ENCODE measurements at places on chromosomes 2 and 18. TPM values are rescaled to one million over a fixed set of nuclear protein-coding genes. Genes with fewer than 3 reads are reported as not detected.

- peak; percentile 27 for DNase-seq
These were observed 3.6 kb downstream of the ALPI start for GRCh38 chr2:232459419-232460035.

The SPC25 gene
- total RNA-seq, result 13.9 TPM

DNA sequence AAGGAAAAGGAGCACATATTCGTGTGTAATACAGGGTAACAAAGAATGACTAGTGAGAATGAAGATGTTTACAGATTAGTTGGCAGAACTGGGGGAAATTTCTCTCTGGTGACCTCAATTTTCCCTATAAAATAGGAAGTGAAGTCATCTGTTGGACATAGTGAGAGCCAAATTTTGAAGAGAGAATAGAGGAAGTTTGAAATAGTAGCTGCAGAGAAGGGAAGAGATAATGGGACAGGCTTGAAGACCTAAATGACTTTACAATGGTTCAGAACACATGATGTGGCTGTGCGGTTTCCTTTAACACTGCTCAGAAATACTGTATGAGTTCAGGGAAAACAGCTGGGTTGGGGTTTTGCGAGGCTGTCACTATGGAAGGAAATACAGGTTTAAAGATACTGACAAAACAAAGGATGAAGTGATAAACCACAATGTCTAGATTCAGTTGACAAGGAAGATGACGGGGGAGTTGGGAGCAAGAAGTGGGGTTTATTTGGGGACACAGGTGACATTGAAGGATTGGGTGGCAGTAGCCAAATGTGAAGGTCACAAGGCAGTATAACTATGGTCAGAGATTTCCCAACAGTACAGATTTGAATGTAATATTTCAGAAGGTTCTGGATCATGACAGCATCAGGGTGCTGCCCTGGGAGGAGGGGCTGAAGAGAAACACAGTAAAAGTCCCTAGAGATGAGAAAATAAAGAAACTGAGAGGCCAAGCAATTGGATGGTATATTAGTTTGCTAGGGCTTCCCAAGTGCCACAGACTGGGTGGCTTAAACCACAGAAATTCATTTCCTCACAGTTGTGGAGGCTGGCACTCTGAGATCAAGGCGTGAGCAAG is 82.6 kb upstream of the TANK start:
- no peak for DNase-seq

The CCDC148 gene
- 0.07 TPM for total RNA-seq

GRCh38 chr2:189658306-189659212 is 2.7 kb upstream of the ASNSD1 start:
- DNase-seq, result no peak

- no peak for DNase-seq
These were observed 11.8 kb downstream of the COL4A4 start for GRCh38 chr2:227152093-227152766.

The SCYGR3 gene
- not detected for total RNA-seq

- DNase-seq, result no peak
These were observed 233.6 kb upstream of the HS6ST1 start for GRCh38 chr2:128552141-128552805.

DNA sequence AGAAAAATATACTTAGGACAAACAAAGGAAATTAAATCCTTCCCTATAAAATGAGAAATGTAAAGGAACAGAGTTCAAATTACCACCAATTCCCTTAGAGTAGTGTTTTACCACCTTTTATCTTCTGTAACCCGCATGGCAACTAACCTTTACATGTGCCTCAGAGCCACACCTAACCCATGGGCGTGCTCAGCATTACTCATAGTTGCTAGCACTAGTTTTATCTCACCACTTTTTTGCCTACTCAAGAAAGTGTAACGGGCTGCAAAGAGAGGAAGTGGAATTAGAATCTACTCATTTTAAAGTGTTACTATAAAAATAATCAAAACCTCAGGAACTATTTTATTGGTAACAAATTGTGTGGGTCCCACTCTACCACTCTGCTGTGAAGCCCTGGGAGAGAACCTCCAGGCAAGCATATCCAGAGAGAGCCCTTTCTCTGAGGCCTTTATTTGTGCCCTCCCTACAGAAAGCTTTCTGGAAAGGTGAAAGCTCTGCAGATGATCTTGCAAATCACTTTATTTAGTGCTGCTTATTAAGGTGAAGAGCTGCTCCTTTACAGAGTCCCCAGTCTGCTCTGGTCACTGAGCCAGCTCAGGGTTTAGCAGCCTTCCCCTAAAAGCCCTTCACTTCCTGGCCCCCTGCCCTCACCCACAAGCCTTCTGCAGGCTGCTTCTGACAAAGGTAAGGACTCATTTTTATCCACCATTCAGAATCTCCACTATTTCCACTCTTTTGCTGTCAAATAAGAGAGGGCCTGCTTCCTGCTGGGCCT is 98.8 kb downstream of the TRABD2A start:
- no peak for DNase-seq

The MTA3 gene
- total RNA-seq, result 59.6 TPM

DNA sequence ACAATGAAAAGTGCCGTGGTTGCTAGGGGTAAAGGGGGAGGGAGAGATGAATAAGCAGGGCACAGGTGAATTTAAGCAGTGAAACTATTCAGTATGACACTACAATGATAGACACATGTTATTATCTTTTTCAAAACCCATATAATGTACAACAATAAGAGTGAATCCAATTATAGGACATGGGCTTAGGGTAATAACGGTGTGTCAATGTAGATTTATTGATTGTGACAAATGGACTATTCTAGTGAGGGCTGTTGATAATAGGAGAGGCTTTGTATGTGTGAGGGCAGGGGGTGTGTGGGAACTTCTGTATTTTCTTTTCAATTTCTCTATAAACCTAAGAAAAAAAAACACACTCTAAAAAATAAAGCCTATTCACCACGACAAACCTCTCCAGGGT is 223.8 kb downstream of the RIT2 start:
- DNase-seq, result no peak

- DNase-seq, result no peak
These were observed 70.0 kb downstream of the SLC25A12 start for GRCh38 chr2:171824086-171824485.

DNA sequence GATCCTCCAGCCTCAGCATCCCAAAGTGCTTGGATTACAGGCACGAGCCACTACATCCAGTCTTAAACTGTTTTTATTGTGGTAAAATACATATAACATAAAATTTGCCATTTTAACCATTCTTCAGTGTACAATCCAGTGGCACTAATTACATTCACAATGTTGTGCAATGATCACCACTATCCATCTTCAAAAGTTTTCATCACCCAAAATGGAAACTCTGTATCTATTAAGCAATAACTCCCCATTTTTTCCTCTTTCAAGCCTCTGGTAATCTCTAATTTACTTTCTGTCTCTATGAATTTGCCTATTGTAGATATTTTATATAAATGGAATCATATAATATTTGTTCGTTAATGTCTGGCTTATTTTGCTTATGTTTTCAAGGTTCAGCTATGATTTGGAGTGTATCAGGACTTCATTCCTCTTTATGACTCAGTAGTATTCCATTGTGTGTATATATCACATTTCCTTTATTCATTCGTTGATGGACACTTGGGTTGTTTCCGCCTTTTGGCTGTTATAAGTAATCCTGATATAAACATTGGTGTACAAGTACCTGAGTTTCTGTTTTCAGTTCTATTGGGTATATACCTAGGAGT is 71.8 kb downstream of the GFPT1 start:
- DNase-seq, result no peak

DNA sequence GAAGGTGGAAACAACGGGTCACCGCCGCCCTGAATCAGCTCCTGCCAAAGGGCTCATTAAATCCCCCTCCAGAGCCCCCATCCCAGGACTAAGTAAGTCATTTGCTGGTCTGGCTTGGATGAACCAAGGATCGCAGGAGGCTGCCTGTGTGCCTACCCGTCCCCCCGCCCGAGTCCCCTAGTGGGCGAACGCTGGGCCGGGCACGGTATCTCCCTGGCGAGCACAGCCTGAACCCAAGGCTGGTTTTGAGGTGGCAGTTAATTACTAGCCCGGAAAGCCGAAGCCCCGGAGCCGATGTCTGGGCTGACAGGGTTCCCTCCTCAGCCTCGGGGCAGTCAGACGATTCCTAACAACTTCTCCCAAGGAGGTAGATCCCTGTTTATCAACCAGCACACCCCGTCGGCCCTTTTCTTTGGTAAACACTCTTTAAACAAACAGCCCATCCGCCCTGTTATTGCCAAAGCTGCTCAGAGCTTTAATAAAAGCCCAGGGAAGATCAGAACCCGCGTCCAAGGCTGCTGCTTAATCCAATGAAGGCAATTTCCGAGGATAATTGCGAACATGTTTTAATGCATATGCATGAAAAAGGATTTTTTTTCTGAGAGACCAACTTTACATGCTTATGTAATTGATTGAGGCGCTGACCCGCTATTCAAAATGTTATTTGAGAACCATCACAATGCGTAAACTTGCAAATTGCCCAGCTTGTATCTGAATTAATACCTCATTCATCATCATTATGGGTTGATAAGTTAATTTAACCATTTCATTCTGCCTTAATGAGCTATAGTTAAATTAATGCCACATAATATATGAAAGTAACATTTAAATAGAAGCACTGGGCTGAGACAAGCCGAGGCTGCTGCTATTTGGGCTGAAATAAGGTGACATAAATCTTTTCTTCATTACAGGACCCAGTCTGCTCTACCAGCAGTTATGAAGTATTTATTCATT is 10.5 kb downstream of the EVX2 start:
- peak; percentile 50 for DNase-seq

DNA sequence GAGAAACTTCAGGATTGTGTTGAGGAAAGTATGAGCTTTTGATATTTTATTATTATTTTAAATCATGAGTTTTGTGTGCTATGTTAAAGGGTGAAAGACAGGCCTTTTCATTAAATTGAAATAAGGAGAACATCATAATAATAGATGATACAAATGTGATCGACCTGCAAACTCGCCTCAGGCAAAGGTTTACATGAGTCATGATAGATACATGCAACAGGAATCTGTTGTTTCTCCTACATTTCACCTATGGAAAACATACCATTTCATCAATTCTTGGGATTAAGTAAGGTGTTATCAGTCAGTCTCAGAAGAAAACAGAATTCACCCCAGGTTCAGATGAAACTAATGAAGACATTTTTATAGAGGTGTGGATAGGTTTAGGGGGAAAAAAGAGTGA is 1992.5 kb upstream of the PIK3C3 start:
- DNase-seq, result no peak
